ENCODE measurements at places on chromosomes 1 and 21. TPM values are rescaled to one million over a fixed set of nuclear protein-coding genes. Genes with fewer than 3 reads are reported as not detected.

TSNAX gene
- 38.2 TPM for total RNA-seq

OR2M3 gene
- 0.63 TPM for total RNA-seq

S100A7 gene
- total RNA-seq = not detected

FCRL2 gene
- not detected for total RNA-seq

FAM131C gene
- 1.9 TPM for total RNA-seq

ILDR2 gene
- total RNA-seq = 30.4 TPM
